Vein endothelial cell (primary cell): ENCODE measurements at places on chromosomes 1 and 21. TPM values are rescaled to one million over a fixed set of nuclear protein-coding genes. Genes with fewer than 3 reads are reported as not detected.

Gene MR1
- 2.3 and 3.9 TPM in 2 replicates for total RNA-seq

Gene C1orf185
- total RNA-seq, result not detected in 2 replicates

Gene GOLT1A
- total RNA-seq, result not detected in 2 replicates

Gene CELA3A
- not detected in 2 replicates for total RNA-seq

Gene PLEKHA6
- total RNA-seq, result 3.6 and 13.9 TPM in 2 replicates

Gene TCP10L
- total RNA-seq, result not detected in 2 replicates

Gene CA14
- total RNA-seq, result not detected in 2 replicates

Gene CRB1
- not detected in 2 replicates for total RNA-seq

Gene TTC4
- 21.9 and 27.8 TPM in 2 replicates for total RNA-seq

Gene GSTM5
- under 0.01 and 0.10 TPM in 2 replicates for total RNA-seq

Gene TSTD1
- total RNA-seq, result 2.4 and 3.6 TPM in 2 replicates

Gene CATSPERE
- 0.98 and 4.9 TPM in 2 replicates for total RNA-seq

Gene CFAP74
- not detected in 2 replicates for total RNA-seq

Gene PKLR
- total RNA-seq, result not detected in 2 replicates

Gene SERPINC1
- total RNA-seq, result 0.38 TPM in 1 of 2 replicates, not detected in the other

Gene WDR64
- total RNA-seq, result not detected in 2 replicates

Gene LAPTM5
- total RNA-seq, result 46.6 and 47.0 TPM in 2 replicates

Gene TMEM234
- 18.0 and 18.6 TPM in 2 replicates for total RNA-seq

Gene TNFRSF1B
- 38.6 and 40.5 TPM in 2 replicates for total RNA-seq

Gene STPG1
- total RNA-seq, result 3.5 and 4.6 TPM in 2 replicates

Gene ST6GALNAC5
- 0.98 TPM in 1 of 2 replicates, not detected in the other for total RNA-seq

Gene ANKRD35
- total RNA-seq, result under 0.01 and 0.10 TPM in 2 replicates

Gene SLC2A5
- under 0.01 and 0.33 TPM in 2 replicates for total RNA-seq

Gene LEMD1
- total RNA-seq, result not detected in 2 replicates

Gene STXBP3
- total RNA-seq, result 41.8 and 58.6 TPM in 2 replicates

Gene UMODL1
- not detected in 2 replicates for total RNA-seq

Gene IL19
- not detected in 2 replicates for total RNA-seq

Gene RNU1-3
- total RNA-seq, result under 0.01 TPM in 2 replicates

Gene PDC
- total RNA-seq, result not detected in 2 replicates

Gene PIK3CD
- total RNA-seq, result 4.2 and 8.4 TPM in 2 replicates

Gene PTPN7
- total RNA-seq, result 0.76 TPM in 1 of 2 replicates, not detected in the other

Gene RXRG
- total RNA-seq, result not detected in 2 replicates

Gene TCHH
- not detected in 2 replicates for total RNA-seq

Gene PSMB4
- total RNA-seq, result 381 and 398 TPM in 2 replicates

Gene WNT9A
- 3.5 and 3.9 TPM in 2 replicates for total RNA-seq

Gene PLEKHN1
- total RNA-seq, result 0.65 and 1.1 TPM in 2 replicates

Gene SLFNL1
- 0.33 and 0.57 TPM in 2 replicates for total RNA-seq

Gene VWA5B1
- not detected in 2 replicates for total RNA-seq

Gene LENEP
- 0.67 and 1.3 TPM in 2 replicates for total RNA-seq

Gene OR2G6
- total RNA-seq, result not detected in 2 replicates
